Foreskin melanocyte (primary cell): ENCODE measurements at places on chromosomes 16 and 17.
A peak's percentile ranks its signal among the peaks of the same experiment; 100 is the strongest.

DNA sequence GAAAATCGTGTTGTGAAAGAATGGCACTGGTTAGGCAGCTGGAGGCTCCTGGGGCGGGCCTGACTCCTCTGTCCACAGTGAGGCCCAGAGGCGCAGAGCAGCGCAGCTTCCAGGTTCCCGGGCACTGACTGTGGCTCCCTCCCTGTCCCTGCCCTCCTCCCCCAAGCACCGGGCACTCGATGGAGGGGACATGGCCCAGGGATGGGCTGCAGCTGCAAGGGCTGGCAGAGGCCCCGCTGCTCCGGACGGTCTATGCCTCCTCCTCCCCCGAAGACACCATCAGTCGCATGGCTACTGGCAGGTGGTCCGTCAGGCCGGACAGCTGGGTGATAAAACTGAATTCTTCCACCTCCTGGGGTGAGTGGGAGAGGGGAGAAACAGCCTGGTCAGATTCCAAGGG, 50.1 kb downstream of the PRMT7 start:
- no peak for DNase-seq

- no peak for DNase-seq
These were observed 67.5 kb downstream of the COG7 start for GRCh38 chr16:23385441-23385840.

- DNase-seq: no peak
These were observed 98.9 kb upstream of the DYNLRB2 start for GRCh38 chr16:80441935-80442334.

- DNase-seq: no peak
These were observed 13.4 kb downstream of the ADGRG5 start for GRCh38 chr16:57555831-57556230.

- no peak for DNase-seq
These were observed 3.0 kb downstream of the CYLD start for GRCh38 chr16:50744881-50745280.

GRCh38 chr17:15931394-15931793, 13.5 kb upstream of the ADORA2B start:
- DNase-seq: no peak

- DNase-seq: no peak
These were observed 24.9 kb downstream of the USP31 start for GRCh38 chr16:23124315-23124714.

- no peak for DNase-seq
These were observed 17.7 kb downstream of the USP10 start for GRCh38 chr16:84717484-84717883.

GRCh38 chr16:84782846-84783245, 36.9 kb upstream of the CRISPLD2 start:
- no peak for DNase-seq

DNA sequence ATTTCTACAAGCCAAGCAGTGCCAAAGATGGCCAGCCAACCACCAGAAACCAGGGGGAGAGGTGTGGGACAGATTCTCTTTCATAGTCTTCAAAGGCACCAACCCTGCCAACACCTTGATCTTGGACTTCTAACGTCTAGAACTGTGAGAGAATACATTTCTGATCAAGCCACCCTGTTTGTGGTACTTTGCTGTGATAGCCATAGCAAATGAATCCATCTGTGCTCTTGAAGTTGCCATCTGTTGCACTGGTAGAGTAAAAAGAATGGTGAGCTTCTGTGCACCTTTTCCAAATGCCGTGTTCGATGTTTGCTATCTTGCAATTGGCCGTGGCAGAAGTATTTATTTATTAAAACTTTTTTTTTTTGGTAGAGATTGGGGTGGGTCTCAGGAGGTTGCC, 16.7 kb upstream of the ADGRG1 start:
- DNase-seq: no peak

DNA sequence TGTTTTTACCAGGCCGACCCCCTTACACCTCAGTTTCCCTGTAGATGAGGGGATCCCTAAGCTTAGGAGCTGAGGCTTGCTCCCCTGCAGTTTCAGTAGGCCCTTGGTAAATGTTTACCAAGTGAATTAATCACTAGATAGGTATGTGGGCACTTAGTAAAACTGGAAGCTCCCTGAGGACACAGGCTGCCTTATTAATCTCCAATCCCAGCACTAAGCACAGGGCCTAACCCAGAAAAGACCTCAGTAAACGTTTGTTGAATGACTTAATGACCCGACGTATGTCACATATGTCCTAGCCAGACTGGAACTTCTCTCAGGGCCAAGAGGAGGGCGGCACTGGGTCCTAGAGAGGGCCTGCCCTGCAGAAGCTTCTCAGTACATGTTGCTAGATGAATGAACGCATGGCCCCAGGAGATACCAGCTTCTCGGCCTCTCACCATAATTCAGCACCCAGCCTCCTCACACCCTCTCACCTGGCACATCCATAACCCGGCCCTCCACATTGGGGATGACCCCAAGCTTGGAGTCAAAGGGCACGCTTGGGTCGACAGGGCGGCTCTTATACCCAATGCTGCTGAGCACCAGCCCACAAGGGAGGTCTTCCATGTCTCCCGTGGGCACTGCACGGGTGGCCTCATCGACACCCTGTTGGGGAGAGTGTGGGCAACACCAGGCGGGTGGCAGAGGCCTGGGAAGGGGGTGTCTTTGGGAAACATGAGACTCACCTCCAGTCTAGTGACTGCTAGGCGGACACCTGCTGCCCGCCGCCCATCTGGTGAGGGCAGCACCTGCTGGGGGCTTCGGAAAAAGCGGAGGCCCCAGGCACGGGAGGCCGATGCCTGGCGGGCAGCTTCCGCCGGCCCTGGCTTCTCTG, 4.0 kb upstream of the GRIN2C start:
- no peak for DNase-seq

- peak; percentile 32 for DNase-seq
These were observed 26.9 kb upstream of the RPL38 start for GRCh38 chr17:74176546-74177001.

GRCh38 chr17:81534157-81535006, 6.2 kb downstream of the FSCN2 start:
- DNase-seq: no peak

DNA sequence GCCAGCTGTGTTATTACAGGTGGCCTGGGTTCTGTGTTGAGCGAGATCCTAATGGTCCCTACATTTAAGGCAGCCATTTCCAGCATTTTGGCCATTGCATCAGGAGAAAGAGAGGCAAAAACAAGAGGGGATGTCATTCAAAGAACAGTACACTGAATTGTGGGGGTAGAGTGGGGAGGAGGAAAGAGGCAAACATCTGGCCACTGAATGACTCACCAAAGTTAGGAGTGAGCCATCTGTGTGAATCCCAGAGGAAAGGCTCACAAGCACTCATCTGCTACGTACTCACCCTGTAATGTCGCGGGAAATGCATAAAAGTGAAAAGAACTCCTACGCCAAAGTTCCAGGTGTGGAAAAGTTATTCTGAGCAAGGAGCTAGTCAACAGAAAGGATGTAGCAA, 16.7 kb downstream of the KRABD2 start:
- peak; percentile 12 for DNase-seq

DNA sequence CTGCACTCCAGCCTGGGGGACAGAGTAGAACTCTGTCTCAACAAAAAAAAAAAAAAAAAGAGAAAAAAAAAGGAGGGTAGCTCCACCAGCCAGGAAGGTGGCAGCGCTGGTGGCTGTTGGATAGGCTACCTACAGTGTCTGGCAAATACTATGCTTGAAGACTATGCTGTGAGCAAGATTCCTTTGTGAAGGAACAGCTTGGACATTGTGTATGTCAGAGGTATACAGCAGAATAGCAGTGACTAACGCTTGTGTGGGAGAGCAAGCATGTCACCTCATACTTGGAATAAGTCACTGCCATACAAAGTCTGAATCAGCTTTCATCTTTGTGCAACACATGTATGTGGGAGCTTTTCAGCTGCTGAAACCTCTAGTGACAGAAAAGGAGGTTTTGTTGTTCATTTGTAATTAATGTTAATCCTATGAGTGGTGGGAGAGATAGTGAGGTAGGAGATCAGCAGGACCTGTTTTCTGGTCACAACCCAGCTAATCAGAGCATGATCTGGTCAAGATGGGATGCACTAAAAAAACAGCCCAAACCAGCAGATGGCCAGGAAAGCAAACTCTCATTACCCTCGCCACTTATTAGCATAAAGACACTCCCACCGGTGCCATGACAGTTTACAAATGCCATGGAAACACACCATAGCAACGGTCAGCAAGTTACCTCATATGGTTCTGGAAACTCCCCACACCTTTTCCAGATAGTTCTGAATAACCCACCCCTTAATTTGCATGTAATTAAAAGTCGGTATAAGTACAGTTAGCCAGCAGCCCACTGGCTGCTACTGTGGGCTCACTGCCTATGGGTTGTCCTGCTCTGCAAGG, 6.8 kb upstream of the ITGAD start:
- DNase-seq: no peak

DNA sequence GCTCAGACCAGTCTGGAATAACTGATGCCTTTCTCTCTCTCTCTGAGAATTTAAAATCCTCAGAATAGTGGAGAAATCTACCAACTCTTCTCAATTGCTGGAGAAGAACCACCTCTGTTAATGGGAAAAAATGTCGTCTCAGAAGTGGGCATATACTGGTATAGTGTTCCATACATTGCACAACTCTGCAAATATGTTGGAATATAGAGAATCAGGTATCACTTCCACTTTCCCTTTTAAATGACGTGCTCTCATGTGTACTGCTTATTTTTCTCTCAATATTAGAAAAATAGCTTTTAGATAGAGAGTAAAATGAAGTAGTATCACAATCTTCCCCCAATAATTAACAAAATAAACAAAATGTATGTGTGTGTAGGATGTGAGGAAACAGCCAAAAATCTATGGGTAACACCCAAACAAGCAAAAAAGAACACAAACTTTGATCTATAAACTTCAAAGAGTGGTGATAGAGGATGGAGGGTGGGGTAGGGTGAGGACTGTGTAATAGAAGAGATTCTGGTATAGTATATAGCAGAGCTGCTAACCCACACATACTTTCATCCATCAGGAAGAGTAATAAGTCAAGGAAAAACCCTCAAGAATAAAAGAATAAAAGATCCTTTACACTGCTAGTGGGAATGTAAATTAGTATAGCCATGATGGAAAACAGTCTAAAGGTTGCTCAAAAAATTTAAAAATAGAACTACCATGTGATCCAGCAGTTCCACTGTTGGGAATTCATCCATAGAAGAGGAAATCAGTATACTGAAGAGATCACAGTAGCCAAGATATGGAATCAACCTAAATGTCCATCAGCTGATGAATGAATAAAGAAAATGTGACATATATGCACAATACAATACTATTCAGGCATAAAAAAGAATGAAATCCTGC, 46.9 kb downstream of the NFATC3 start:
- DNase-seq: peak; percentile 39

DNA sequence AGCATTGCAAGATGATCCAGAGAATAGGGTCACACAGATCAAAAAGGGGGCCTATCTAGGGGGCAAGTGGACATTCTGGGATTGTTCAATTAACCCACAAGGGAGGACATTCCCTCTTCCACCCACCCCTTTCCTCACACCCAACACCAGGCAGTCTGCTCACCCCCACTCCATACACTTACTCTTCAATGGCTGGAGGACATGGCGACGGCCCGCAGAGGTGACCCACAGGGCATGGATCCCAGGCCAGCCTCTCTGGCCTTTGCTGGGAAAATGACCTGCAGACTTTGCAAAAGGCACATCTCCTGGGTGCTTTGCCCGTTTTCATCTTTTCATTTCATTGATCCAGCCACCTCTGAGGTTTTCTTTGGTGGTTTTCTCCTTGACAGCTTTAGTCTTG, 1.7 kb upstream of the CACNG5 start:
- DNase-seq: no peak

DNA sequence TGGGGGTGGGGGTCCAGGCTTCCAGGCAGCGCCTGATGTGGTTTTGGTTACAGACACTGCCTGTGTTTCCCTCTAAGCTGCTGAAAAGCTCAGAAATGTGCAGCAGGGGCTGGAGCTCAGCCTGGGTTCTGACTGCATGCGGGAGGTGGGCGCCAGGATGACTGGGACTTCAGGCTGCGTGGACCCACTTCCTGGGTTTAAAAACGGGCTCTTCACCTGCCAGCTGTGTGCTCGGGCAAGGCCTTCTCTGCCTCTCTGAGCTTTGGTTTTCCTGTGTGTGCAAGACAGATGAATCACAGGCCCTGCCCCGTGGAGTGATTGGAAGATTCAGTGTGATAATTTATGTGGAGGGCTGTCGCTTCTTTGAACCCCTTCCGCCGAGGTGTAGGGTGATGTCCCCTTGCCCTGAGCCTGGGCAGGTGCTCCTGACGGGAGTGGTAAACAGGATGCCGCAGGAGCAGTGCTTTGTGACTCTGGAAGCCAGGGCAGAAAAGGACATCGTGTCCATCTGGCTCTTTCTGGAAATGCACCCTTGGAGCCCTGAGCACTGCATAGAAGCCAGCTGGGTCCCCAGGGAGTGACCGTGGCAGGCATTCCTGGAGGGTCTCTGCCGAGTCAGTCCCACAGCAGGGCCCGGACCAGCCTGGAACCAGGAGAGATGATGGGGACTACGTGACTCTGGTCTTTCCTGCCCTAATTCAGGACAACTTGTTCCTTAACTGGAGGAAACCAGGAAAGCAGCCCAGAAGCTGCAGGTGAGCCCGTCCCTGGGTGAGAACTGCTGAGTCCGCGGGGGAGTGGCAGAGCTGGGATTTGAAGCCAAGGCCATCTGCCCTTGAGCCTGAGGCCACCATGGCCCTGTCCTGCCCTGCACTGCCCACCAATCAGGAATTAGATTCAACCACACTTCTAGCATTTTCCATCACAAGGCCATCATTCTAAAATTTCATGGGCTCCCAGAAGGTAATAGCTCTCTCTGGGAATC, 28.5 kb upstream of the SLC7A5 start:
- no peak for DNase-seq
